ENCODE measurements at places on chromosomes 3 and 15. TPM values are rescaled to one million over a fixed set of nuclear protein-coding genes. Genes with fewer than 3 reads are reported as not detected.

ARGFX gene
- not detected for total RNA-seq

ACAN gene
- total RNA-seq: not detected

STOML1 gene
- total RNA-seq: 10.2 TPM

- H3K4me1 ChIP-seq: no peaks in the 10 kb centered on the region
- DNase-seq: no peak
- no peak overlapping the region for H3K4me3 ChIP-seq
- no peaks in the 10 kb centered on the region for H3K27me3 ChIP-seq
- no peak overlapping the region for H3K27ac ChIP-seq
Measured at GRCh38 chr15:77584691-77585090, 48.0 kb downstream of the LINGO1 start.

DNA sequence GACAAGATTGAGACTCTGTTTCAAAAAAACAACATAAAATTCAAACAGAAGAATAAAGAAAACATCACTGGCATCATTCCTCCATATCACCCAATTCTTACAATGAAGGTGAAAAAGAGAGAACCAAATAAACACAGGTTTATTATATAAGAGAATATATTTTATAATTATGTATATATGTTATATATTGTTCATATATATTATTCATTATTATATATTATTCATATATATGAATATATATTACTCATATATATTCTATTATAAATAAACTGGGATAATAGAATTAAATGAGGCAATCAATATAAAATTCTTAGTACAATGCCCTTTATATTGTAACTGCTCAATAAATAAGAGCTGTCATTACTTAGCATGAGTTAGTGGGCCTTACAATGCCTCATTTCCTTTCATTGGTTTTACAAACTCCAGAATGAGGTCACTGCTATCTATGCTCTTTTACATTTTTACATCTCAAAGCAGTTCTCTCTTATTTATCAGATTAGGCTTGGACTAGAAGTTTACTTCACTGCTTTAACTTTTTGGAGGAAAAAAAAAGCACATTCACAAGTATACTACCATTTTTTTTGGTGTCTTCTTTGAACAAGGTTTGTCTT lies 135.5 kb upstream of the TTC14 start:
- no peak for DNase-seq
- no peak overlapping the region for H3K4me3 ChIP-seq
- H3K27me3 ChIP-seq: no peaks in the 10 kb centered on the region
- H3K27ac ChIP-seq: no peak overlapping the region
- H3K4me1 ChIP-seq: no peaks in the 10 kb centered on the region

- H3K27ac ChIP-seq: peak overlapping the region; percentile 92
- H3K36me3 ChIP-seq: peaks cover 4% of the 10 kb centered on the region
- H3K4me1 ChIP-seq: peaks cover 45% of the 10 kb centered on the region
- no peak overlapping the region for H3K4me3 ChIP-seq
- DNase-seq: no peak
- no peaks in the 10 kb centered on the region for H3K27me3 ChIP-seq
Measured at GRCh38 chr3:134375582-134376384, 1.5 kb upstream of the AMOTL2 start.

- no peak overlapping the region for H3K4me3 ChIP-seq
- no peaks in the 10 kb centered on the region for H3K4me1 ChIP-seq
- no peaks in the 10 kb centered on the region for H3K27me3 ChIP-seq
- H3K27ac ChIP-seq: no peak overlapping the region
Measured at GRCh38 chr3:161559177-161559998, 62.8 kb downstream of the OTOL1 start.

- H3K27me3 ChIP-seq: no peaks in the 10 kb centered on the region
- no peak overlapping the region for H3K4me3 ChIP-seq
- no peak overlapping the region for H3K27ac ChIP-seq
Measured at GRCh38 chr15:95176794-95177577, 945.6 kb downstream of the MCTP2 start.

DNA sequence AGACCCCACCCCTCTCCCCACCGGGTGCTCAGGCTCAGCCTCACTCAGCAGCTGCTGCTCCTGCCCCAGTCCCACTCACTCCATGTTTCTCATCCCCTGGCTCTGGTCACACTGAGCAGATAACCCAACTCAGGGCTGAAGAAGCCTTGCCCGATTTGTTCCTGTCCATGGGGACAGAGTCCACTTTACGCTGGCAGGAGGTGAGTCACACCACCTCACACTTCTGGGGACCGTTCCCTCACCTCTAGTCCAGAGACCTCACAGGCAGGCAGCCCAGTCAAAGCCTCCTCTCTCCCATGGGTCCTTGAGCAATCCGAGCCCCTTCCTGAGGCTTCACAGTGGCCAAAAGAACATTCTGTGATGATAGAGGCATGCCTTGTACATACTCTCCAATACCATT lies 1.4 kb downstream of the CIDEC start:
- H3K4me3 ChIP-seq: no peak overlapping the region
- no peak for DNase-seq
- no peaks in the 10 kb centered on the region for H3K4me1 ChIP-seq
- no peaks in the 10 kb centered on the region for H3K36me3 ChIP-seq
- H3K27ac ChIP-seq: no peak overlapping the region

All from body of pancreas (tissue), 4 donors.